ENCODE measurements at places on chromosomes 2 and 18.
A peak's percentile ranks its signal among the peaks of the same experiment; 100 is the strongest.

GRCh38 chr2:222451224-222451674, 26.9 kb downstream of the SGPP2 start:
- no peak for DNase-seq
- H3K36me3 ChIP-seq, result no peaks in the 10 kb centered on the region
- H3K4me3 ChIP-seq, result no peak overlapping the region

- H3K27ac ChIP-seq, result no peak overlapping the region
- H3K4me3 ChIP-seq, result no peak overlapping the region
- H3K27me3 ChIP-seq, result no peaks in the 10 kb centered on the region
- H3K4me1 ChIP-seq, result peaks cover 6% of the 10 kb centered on the region
- DNase-seq, result peak; percentile 97
These were observed 100.2 kb downstream of the TWIST2 start for GRCh38 chr2:238947920-238948710.

- H3K27ac ChIP-seq, result no peak overlapping the region
- H3K27me3 ChIP-seq, result no peaks in the 10 kb centered on the region
- no peak overlapping the region for H3K4me3 ChIP-seq
These were observed 295.9 kb downstream of the ERBB4 start for GRCh38 chr2:212242724-212243123.

- DNase-seq, result no peak
- no peaks in the 10 kb centered on the region for H3K27me3 ChIP-seq
- H3K4me3 ChIP-seq, result no peak overlapping the region
- no peak overlapping the region for H3K27ac ChIP-seq
These were observed 685.2 kb downstream of the DCC start for GRCh38 chr18:53025247-53025646.

GRCh38 chr2:46385786-46386577, 88.8 kb downstream of the EPAS1 start:
- peak overlapping the region; percentile 49 for H3K27ac ChIP-seq
- no peak overlapping the region for H3K4me3 ChIP-seq
- no peaks in the 10 kb centered on the region for H3K27me3 ChIP-seq
- H3K4me1 ChIP-seq, result peaks cover 10% of the 10 kb centered on the region
- H3K36me3 ChIP-seq, result peaks cover 70% of the 10 kb centered on the region

GRCh38 chr2:208195531-208195930, 5.7 kb upstream of the C2orf80 start:
- no peaks in the 10 kb centered on the region for H3K4me1 ChIP-seq
- H3K4me3 ChIP-seq, result no peak overlapping the region
- H3K27ac ChIP-seq, result no peak overlapping the region
- DNase-seq, result no peak

DNA sequence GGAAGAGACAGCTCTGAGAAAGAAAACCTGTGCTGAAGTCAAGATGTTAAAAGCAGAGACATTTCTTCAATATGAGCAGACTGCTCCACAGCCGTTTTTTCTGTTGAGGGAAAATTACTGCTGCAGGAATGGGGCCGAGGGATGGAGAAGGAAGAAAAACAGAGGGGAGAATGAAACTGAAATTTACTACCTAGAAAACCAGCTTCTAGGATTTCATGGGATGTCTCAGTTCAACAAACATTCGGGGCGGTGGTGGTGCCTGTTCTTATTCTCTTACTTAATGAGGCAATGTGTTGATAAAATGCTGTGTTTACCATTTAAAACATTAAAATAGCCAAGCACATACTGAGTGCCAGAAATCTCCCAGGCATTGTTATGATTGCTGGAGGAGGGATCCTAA, 557.1 kb upstream of the MEX3C start:
- H3K27me3 ChIP-seq, result no peaks in the 10 kb centered on the region
- H3K36me3 ChIP-seq, result no peaks in the 10 kb centered on the region
- no peaks in the 10 kb centered on the region for H3K4me1 ChIP-seq
- DNase-seq, result no peak
- H3K4me3 ChIP-seq, result no peak overlapping the region

- no peak overlapping the region for H3K4me3 ChIP-seq
- DNase-seq, result no peak
- H3K4me1 ChIP-seq, result no peaks in the 10 kb centered on the region
- H3K36me3 ChIP-seq, result no peaks in the 10 kb centered on the region
These were observed 55.3 kb downstream of the EDAR start for GRCh38 chr2:108933691-108934117.

- H3K27ac ChIP-seq, result no peak overlapping the region
- H3K4me1 ChIP-seq, result peaks cover 2% of the 10 kb centered on the region
- no peak for DNase-seq
- H3K27me3 ChIP-seq, result no peaks in the 10 kb centered on the region
- H3K4me3 ChIP-seq, result no peak overlapping the region
- peaks cover 28% of the 10 kb centered on the region for H3K36me3 ChIP-seq
These were observed 69.7 kb downstream of the UGGT1 start for GRCh38 chr2:128160616-128161275.

DNA sequence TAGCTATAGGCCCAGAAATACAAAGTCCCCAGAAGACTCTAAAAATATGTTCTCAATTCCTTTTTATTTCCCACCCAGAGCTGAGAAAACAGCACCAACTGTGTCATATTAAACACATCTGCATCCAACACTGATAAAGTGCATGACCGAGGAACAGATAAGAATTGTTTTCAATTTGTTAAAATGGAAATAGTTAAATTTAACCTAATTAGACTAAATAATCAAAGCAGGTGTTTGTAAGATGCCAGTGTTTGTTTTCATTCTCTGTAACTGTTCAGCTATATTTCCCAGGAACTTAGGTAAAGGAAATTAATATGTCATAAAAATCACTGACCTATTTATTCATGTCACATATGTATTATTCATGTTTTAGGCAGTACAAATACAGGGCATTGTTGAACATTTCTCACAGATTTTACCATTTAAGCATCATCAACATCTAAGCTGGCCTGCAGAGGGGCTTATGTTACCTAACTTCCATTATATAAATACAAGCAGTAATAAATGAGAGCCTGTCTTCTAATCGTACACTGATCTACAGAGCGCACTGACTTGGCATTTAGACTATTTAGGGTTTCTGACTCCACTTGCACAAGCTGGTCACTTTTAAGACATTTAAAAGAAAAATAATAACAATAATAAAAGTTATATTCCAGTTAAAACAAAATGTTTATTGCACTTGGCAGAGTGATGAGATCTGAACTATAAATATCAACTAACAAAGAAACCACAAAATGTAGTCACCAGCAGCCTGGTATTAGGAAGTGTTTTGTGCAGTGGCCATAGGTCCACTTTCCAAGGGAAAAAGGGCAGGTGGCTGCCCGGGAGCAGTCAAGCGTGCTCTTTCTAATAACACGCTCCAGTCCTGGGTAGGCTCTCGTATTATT, 86.6 kb upstream of the ZFP36L2 start:
- H3K27ac ChIP-seq, result no peak overlapping the region
- no peaks in the 10 kb centered on the region for H3K36me3 ChIP-seq
- no peak overlapping the region for H3K4me3 ChIP-seq
- H3K4me1 ChIP-seq, result peaks cover 10% of the 10 kb centered on the region
- 0 out of 2 replicates have a peak, but pooled peaks cover 2% of the 10 kb centered on the region for H3K27me3 ChIP-seq
- DNase-seq, result peak; percentile 88

GRCh38 chr2:208556983-208557484, 150.4 kb downstream of the PTH2R start:
- H3K4me3 ChIP-seq, result no peak overlapping the region
- no peak for DNase-seq
- H3K27me3 ChIP-seq, result no peaks in the 10 kb centered on the region
- no peaks in the 10 kb centered on the region for H3K36me3 ChIP-seq
- no peak overlapping the region for H3K27ac ChIP-seq
- no peaks in the 10 kb centered on the region for H3K4me1 ChIP-seq

GRCh38 chr18:43735570-43735969, 458.3 kb upstream of the SYT4 start:
- no peak overlapping the region for H3K27ac ChIP-seq
- DNase-seq, result no peak
- no peaks in the 10 kb centered on the region for H3K27me3 ChIP-seq
- no peaks in the 10 kb centered on the region for H3K4me1 ChIP-seq
- no peak overlapping the region for H3K4me3 ChIP-seq

GRCh38 chr2:230267556-230267955, 42.0 kb downstream of the SP140 start:
- H3K27ac ChIP-seq, result no peak overlapping the region
- H3K4me3 ChIP-seq, result no peak overlapping the region
- H3K4me1 ChIP-seq, result no peaks in the 10 kb centered on the region
- no peak for DNase-seq
- no peaks in the 10 kb centered on the region for H3K36me3 ChIP-seq

DNA sequence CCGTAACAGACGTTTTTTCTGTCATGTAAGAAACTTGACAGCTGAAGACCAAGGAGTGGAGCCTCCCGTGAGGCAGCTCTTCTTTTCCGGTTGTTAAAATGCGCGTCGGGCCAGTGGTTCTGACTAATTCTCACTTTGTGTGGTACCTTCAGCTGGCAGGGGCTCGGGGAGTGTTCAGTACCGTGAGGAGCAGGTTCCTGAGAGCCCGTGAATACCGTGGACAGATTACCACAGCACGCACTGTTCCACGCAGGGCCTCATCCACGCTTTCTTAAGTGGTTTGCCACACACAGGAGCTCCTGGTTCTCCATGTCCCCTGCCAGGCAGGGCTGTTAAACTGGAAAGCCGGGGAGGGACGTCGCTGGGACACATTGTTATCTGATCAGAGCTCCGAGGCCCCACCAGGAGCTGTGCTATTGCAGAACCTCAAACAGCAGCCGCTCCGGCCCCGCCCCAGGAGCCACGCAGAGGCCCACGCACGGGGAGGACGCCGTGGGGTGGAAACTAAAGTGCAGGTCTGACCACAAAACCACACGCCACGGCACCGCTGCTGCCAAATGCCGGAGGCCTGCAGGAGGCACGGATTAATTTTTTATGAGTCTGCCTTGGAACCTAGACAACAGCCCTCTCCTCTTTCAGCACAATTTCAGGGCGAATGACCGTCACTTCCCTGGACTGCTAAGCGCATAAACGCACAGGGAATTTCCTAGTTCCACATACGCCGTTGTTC, 43.3 kb downstream of the NFATC1 start:
- H3K4me1 ChIP-seq, result no peaks in the 10 kb centered on the region
- peak; percentile 6 for DNase-seq
- no peak overlapping the region for H3K4me3 ChIP-seq
- no peaks in the 10 kb centered on the region for H3K27me3 ChIP-seq
- H3K27ac ChIP-seq, result no peak overlapping the region
- H3K36me3 ChIP-seq, result no peaks in the 10 kb centered on the region

DNA sequence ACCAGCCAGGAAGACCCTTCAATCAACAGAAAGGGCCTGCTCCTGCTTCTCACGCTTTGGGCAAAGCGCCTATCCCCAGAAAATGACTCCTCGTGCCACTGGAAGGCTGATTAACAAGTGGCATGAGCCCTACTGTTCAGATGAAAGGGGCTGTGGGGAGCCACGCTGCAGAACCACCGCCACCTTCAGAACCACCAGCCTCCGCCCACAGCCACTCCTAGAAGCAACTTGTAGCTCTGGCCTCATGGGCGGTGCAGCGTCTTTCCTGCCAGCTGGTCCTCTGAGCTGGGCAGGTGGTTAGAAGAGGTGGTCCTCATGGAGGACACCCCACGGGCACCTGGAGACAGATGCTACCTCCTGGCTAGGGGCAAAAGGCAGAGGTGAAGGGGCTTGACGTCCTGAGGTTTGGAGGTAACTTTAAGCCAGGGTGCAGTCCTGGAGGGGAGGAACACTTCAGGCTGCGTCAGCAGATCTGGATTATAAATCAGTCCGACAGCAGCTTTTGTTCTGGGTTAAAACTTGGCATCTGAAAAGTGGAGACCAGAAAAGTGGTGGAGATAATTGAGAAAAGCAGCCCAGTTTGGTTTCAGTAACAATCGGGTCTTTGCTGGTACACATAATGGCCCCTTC, 861 bp upstream of the SEMA4C start:
- H3K4me3 ChIP-seq, result peak overlapping the region; percentile 87
- no peak overlapping the region for H3K27ac ChIP-seq
- H3K36me3 ChIP-seq, result peaks cover 15% of the 10 kb centered on the region
- H3K4me1 ChIP-seq, result peaks cover 9% of the 10 kb centered on the region
- no peaks in the 10 kb centered on the region for H3K27me3 ChIP-seq

- peak; percentile 96 for DNase-seq
- peaks cover 39% of the 10 kb centered on the region for H3K4me1 ChIP-seq
- no peaks in the 10 kb centered on the region for H3K27me3 ChIP-seq
- peak overlapping the region; percentile 96 for H3K27ac ChIP-seq
- no peak overlapping the region for H3K4me3 ChIP-seq
These were observed 114.2 kb downstream of the RBMS1 start for GRCh38 chr2:160379399-160379798.

GRCh38 chr2:70243806-70244584, 4.4 kb downstream of the TIA1 start:
- H3K27me3 ChIP-seq, result no peaks in the 10 kb centered on the region
- peak; percentile 0 for DNase-seq
- H3K36me3 ChIP-seq, result peaks cover 2% of the 10 kb centered on the region
- H3K27ac ChIP-seq, result no peak overlapping the region
- H3K4me1 ChIP-seq, result peaks cover 6% of the 10 kb centered on the region

- no peaks in the 10 kb centered on the region for H3K27me3 ChIP-seq
- peak; percentile 79 for DNase-seq
- no peak overlapping the region for H3K27ac ChIP-seq
- H3K36me3 ChIP-seq, result no peaks in the 10 kb centered on the region
- H3K4me1 ChIP-seq, result peaks cover 19% of the 10 kb centered on the region
- no peak overlapping the region for H3K4me3 ChIP-seq
These were observed 32.0 kb downstream of the XDH start for GRCh38 chr2:31382452-31383120.

- H3K4me1 ChIP-seq, result no peaks in the 10 kb centered on the region
- DNase-seq, result no peak
- no peak overlapping the region for H3K4me3 ChIP-seq
- H3K36me3 ChIP-seq, result no peaks in the 10 kb centered on the region
These were observed 123.4 kb upstream of the CTNNA2 start for GRCh38 chr2:79389481-79389880.
